ENCODE measurements at places on chromosomes 12 and 14. TPM values are rescaled to one million over a fixed set of nuclear protein-coding genes. Genes with fewer than 3 reads are reported as not detected.

GRCh38 chr14:53620317-53620716 lies 336.3 kb downstream of the BMP4 start:
- DNase-seq, result no peak

DNA sequence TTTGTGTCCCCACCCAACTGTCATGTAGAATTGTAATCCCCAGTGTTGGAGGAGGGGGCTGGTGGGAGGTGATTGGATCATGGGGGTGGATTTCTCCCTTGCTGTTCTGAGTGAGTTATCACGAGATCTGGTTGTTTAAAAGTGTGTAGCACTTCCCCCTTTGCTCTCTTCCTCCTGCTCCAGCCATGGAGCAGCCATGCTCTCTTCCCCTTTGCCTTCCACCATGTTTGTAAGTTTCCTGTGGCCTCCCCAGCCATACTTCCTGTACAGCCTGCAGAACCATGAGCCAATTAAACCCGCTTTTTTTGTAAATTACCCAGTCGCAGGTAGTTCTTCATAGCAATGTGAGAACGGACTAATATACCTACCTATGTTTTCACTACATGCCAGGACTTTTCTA lies 2.6 kb upstream of the POC1B start:
- no peak for DNase-seq

The TPH2 gene
- total RNA-seq, result not detected

- DNase-seq, result peak; percentile 91
Observed at GRCh38 chr12:65278576-65279368, at the start of gene MSRB3. Gene MSRB3 (plus strand): TSS chr12:65278683. CDS start chr12:65308580, 29,897 bp downstream.

DNA sequence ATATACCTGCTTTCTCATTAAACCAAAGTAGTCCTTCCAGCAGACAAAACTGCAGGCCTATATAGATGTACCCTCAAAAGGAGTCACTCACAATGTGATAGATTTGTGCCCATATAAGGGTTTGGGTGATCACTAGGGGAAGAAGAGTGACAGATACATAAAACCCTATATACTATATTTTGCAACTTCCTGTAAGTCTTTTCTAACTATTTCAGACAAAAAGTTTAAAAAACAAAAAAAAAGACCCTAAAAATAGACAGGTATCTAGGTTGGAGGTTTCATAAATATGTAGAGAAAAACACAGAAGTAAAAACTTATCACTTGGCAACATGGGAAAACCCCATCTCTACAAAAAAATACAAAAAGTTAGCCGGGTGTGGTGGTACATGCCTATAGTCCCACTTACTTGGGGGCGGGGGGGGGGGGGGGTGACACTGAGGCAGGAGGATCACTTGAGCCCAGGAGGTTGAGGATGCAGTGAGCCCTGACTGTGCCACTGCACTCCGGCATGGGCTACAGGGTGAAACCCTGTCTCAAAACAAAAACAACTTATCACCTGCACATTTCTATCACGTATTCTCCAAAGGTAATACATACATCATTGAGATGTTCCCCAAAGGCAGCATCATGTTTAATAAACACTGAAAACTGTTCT lies 2.9 kb downstream of the VCPKMT start:
- no peak for DNase-seq

The TRIM9 gene
- total RNA-seq, result 1.3 TPM

DNA sequence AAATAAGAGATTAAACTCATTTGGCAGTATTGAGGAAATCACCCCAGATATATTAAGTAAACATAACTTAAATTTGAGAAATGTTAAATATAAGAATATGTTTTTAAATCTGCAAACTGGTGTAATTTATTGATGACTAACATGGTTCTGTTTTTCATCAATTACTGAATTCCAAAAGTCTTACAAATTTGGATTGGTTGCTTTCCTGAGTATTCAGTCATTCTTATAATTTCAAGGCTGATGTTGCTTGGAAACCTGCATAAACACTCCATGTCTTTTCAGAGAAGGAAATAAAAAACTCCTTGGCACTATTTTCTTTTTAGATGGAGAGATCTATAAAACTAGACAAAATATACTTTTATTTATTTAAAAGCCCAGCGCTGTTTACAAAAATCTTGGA lies 71.7 kb downstream of the NOVA1 start:
- DNase-seq, result no peak

DNA sequence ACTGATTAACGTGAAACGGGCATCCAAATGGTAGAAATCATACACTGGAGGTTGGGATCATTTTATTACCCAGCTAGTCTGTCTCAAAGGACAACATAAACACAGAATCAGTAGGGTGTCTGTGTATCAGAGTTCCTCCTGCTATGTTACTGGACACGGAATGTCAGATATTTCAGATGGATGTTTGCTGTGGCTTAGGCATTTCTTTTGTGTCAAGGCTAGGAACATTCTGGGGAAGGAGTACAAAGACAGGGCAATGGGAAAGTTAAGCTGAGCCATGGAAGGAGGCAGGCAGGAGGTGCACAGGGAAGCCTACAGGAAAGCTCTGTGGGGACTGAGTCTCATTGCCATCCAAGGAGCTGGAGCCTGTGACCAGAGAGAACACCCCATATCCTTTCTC lies 254.6 kb downstream of the C12orf75 start:
- no peak for DNase-seq

DNA sequence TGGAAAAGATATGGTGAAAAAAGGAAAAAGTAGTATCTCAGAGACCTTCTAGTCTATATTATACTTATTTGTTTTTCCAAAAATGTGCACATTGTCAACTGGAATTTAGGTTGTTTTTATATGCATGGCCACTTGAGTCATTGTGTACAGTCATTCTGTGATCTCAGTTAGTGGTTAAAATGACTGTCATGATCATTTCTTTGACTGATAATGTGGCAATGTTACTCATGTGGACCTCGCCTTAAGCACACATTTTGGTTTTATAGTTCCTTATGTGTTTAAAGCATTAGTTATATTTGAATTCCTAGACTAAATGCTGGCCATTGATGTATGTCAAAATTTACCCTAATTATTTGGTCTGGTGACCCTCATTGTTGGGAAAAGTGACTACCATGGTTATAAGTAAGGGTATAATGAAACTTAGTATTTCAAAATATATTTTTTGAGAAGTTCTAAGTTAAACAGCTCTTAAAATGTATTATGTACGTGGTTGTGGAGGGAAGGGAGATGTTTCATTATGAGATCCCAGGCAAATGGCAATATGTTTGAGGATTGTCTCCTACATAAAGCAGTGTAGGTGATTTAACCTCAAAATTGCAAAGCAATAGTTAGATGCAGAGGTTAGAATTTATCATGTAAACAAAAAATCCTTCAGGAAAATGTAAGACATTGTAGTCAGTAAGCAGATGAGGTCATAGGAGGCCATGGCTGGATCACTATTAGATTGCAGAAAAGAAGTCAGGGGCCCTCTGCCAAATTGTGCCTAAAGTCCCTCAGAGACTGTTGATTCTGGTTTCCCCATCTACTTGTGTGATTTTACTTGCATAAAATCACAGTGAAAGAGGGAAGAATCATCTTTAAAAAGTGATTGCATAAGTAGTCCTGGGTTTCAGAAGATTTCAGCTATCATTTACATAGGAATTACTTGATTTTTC lies 17.5 kb downstream of the PNMA1 start:
- no peak for DNase-seq

The MMP19 gene
- 774 TPM for total RNA-seq

The BEGAIN gene
- total RNA-seq, result 2.2 TPM

The TAS2R43 gene
- not detected for total RNA-seq

DNA sequence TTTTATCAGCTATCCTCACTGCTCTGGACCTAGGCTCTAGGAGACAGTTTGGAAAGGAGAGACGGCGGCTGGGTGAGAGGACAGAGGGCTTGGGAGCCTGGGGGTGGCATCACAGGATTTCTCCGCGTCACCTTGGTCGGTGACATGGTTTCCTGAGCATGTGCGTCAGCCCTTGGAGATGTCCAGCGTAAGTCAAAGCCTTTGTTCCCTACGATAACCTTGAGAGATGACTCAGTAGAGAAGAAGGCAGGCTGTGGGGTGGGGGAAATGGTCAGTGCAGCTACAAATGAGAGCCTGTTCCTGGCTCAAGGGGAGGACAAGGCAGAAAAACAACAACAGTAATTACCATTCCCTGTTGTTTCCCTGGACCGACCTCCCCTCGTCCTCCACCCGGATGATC lies 90.2 kb upstream of the TBX3 start:
- no peak for DNase-seq

- no peak for DNase-seq
Observed at GRCh38 chr14:24277606-24278321, 6.4 kb upstream of the RABGGTA start.

The ACVRL1 gene
- total RNA-seq, result 85.2 TPM

GRCh38 chr12:106841510-106842302 lies 67.2 kb downstream of the RIC8B start:
- DNase-seq, result no peak

DNA sequence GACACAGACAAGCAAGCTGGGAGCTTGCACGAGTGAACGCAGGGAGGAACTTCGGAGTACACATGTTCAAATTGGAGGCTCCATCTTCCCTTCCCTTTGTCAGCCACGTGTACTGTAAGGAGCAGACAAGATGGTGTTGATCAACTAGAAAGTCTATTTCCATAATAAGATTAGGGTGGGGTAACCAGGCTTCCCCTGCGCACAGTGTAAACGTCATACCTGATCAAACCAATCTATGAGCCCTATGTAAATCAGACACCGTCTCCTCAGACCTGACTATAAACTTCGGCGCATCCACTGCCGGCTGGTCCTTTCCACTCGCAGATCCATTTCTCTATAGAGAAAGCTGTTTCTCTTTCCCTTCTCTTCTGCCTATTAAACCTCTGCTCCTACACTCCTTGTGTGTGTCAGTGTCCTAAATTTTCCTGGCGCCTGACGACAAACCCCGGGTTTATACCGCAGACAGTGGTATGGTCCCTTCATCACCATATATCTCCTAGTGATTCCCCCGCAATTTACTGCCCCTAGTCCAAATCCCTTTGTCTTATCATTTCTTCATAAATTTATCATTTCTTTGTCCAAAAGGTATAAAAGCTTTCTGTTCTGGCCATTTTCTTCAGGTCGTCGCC lies 7.5 kb upstream of the ETFBKMT start:
- DNase-seq, result no peak

The FAR2 gene
- 14.2 TPM for total RNA-seq

- no peak for DNase-seq
Observed at GRCh38 chr12:3145033-3145432, 67.9 kb downstream of the TSPAN9 start.

The KLRC2 gene
- total RNA-seq, result not detected

DNA sequence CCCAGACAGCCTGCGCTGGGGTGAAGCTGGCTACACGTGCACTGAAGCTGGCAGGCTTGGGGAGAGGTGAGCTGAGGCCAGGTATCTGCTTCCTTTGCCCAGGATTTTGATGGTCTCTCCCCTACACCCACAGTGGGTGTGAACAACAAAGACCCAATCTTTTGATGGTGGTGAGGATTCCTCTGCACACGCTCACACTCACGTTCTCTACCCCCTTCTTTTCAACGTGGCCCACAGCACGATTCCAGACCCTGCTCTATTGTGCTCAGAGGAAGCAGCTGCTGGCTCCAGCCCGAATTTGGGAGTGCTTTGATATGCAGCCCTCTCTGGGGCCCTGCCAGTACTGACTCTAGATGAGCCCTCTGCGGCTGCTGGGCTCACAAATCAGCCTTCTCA lies 4.9 kb downstream of the CD9 start:
- DNase-seq, result no peak

The VSIG10 gene
- 22.4 TPM for total RNA-seq

- peak; percentile 75 for DNase-seq
Observed at GRCh38 chr12:117294189-117294603, 67.2 kb downstream of the NOS1 start.

GRCh38 chr14:102939820-102940561 lies 17.5 kb downstream of the AMN start:
- DNase-seq, result no peak

GRCh38 chr12:3185260-3185870 lies 108.2 kb downstream of the TSPAN9 start:
- DNase-seq, result no peak

DNA sequence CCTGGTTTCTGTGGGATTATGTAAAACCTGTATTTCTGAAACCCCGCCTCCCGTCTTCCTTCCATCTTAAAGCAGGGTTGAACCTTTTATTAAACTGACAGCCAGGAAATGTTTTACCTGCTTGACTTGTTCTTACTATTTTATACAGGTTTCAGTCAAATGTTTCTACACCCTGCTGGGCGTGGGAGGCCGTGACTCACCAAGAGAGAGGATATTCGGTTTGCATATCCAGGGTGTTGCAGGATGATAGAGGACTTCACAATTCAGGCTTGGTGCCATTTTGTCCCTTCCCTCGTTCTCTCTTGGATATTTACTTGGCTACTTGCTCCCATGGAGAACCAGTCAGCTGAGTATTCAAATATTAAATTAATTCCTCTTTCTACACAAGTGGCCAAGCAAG lies 69.7 kb downstream of the ARF6 start:
- no peak for DNase-seq

- DNase-seq, result peak; percentile 24
Observed at GRCh38 chr12:4121506-4122020, 152.0 kb upstream of the CCND2 start.

DNA sequence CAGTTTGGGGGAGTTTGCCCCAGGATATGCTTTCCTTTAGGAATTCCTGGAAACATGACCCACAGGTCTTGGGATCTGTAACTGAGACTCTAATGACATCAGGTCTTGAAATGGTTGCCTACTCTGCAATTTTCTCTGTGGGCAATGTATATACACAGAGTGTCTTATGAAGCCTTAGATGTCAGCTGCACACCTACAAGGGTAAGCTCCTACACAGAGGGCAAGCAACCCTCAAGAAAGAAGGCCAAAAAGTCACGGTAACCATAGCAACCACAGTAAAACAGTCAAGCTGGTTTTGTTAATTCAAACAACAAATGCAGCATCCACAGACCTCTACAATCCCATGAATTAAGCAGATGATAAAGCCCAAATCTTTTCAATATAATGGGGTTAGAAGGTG lies 293.0 kb downstream of the SSPN start:
- no peak for DNase-seq

DNA sequence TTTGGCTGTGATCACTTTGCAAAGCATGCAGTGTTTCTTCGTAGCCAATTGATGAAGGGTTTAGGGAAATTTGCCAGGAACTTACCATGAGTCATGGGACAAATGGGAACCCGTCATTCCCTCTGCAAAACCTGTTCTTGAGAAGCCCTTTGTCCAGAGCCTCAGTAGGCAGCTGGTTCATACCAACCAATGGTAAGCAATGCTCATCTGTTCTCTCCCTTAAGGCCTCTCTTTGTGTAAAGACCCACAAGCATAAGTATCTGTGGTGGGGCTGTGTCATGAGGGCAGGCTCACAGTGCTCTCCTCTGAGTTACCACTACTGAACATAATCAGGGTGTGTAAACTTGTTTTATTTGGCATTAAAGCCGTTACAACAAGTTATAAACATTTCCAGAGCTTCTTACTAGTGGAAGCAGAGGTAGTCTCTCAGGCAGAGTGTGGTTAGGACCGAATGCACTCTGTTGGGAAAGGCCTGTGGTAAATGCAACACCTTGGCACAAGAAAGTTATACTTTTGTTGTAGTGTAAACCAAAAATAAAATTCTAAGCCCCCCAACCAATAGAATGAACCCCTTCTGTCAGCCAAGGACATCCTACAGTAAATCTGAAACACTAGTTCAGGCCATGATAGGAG lies 119.8 kb downstream of the SINHCAF start:
- no peak for DNase-seq

GRCh38 chr14:39374851-39375250 lies 57.4 kb downstream of the FBXO33 start:
- DNase-seq, result no peak

All from mesenteric fat pad (tissue), 1 donor.